ENCODE measurements at places on chromosomes 6 and 20. TPM values are rescaled to one million over a fixed set of nuclear protein-coding genes. Genes with fewer than 3 reads are reported as not detected.
A peak's percentile ranks its signal among the peaks of the same experiment; 100 is the strongest.

- no peaks in the 10 kb centered on the region for H3K27me3 ChIP-seq
- H3K36me3 ChIP-seq, result no peaks in the 10 kb centered on the region
- H3K4me1 ChIP-seq, result no peaks in the 10 kb centered on the region
- DNase-seq, result no peak
Observed at GRCh38 chr6:119065382-119065781, 13.1 kb downstream of the FAM184A start.

DNA sequence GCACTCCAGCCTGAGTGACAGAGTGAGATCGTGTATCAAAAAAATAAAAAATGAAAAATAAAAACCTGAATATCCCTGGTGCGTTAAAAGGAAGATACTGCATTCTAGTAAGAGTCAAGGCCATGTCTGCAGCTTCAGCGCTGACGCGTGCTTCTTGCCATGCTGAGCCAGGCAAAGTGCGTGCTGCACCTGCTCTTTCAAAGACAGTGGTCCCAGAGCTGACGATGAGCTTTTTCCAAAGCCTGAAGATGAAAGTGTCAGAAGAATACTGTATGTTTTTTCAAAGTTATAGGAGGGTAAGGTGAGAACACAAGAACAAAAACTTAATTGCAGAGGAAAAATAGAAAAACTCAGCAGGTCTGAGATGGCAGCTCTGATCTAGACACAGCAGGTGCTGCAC lies 115.1 kb downstream of the RNASET2 start:
- H3K4me1 ChIP-seq, result no peaks in the 10 kb centered on the region
- H3K27ac ChIP-seq, result no peak overlapping the region
- H3K27me3 ChIP-seq, result peaks cover 5% of the 10 kb centered on the region
- H3K4me3 ChIP-seq, result no peak overlapping the region
- DNase-seq, result no peak

- no peak overlapping the region for H3K4me3 ChIP-seq
- H3K36me3 ChIP-seq, result no peaks in the 10 kb centered on the region
- no peak for DNase-seq
Observed at GRCh38 chr6:47631797-47632196, 66.6 kb upstream of the ADGRF4 start.

DNA sequence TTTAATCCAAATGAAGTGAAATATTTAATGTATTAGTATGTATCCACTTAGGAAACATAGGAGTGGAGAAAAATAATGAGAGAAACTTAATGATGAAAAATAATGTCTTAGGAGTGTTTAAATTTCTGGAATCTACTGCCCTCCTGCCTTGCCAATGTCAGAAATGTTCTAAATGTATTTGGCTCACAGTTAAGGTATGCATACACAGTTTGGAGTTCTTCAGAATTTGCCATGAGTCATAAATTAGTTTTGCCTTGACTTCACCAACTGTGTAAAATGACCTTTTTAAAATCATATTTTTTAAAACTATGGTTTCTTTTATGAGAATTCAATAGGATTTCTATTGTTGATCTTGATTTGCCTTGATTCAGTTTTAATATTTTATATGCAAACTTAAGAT lies 191.7 kb upstream of the HSF2 start:
- H3K27me3 ChIP-seq, result no peaks in the 10 kb centered on the region
- H3K36me3 ChIP-seq, result no peaks in the 10 kb centered on the region
- H3K4me3 ChIP-seq, result no peak overlapping the region
- no peaks in the 10 kb centered on the region for H3K4me1 ChIP-seq

DNA sequence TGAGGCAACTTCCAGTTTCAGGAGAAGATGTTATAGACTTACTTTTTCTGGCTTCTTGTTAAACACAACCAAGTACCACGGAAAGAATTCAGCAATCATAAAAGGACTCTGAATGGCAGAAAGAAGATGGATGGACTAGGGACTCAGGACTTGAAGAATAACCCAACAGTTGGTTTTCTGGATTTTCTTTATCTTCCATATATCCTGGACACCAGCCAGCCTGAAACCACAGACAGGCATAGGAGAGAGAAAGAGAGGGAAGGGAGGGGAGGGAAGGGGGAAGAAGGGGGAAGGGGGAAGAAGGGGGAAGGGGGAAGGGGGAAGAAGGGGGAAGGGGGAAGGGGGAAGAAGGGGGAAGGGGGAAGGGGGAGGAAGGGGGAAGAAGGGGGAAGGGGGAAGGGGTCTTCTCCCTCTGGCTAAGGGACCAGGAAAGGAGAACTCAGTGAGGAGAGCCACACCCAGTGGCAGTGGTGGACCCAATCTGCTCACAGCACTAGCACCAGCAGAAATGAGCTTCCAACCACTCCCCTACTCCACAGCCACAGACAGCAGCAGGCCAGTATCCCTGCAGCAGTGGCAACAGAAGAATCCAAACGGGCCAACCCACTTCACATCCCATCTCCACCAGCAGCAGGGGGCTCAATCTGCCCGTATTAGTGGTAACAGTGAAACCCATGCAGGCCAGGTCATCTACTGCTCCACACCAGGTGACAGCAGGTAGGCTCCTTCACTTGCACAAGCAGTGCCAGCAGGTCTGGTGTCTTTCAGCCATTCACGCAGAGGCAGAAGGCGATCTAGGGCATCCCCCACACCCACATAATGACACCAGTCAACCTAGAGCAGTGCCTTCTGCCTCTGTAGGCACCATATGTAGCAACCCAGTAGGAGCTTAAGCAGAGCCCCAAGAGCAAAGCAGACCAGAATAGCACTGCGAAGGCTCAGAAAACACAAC lies 78.6 kb downstream of the TRMT6 start:
- H3K36me3 ChIP-seq, result no peaks in the 10 kb centered on the region
- H3K4me3 ChIP-seq, result no peak overlapping the region
- no peaks in the 10 kb centered on the region for H3K4me1 ChIP-seq
- no peak overlapping the region for H3K27ac ChIP-seq
- H3K27me3 ChIP-seq, result peaks cover 15% of the 10 kb centered on the region

DNA sequence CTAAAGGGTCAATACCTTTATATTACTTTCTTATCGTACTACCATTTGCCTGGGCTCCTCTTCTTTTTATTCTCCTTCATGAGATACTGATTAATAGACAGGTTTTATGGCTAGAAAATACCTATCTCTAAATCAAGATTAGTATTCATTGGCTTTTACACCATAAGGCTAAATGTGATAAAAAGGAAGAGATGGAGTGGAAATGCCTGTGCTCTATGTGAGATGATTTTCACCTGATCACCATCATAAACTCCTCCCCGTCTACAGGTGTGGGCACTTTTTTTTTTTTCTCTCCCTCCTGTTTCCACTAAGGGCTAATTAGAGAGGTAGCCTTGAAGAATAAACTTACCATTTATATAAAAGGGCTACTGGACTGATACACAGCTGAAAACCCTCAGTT lies at the start of gene GLYATL3:
GLYATL3 (plus strand) TSS at position 301 of the 400 bp plus-strand sequence. CDS start 12,068 bp downstream, outside the sequence.
- H3K4me1 ChIP-seq, result no peaks in the 10 kb centered on the region
- H3K4me3 ChIP-seq, result no peak within 1 kb of the TSS
- no peak within 1 kb of the TSS for H3K27ac ChIP-seq
- DNase-seq, result no peak
- no peaks in the 10 kb centered on the region for H3K27me3 ChIP-seq
- no peaks in the 10 kb centered on the region for H3K36me3 ChIP-seq

GRCh38 chr20:42492290-42492689 lies 697.4 kb downstream of the PTPRT start:
- H3K4me1 ChIP-seq, result no peaks in the 10 kb centered on the region
- DNase-seq, result no peak
- H3K4me3 ChIP-seq, result no peak overlapping the region
- no peaks in the 10 kb centered on the region for H3K27me3 ChIP-seq
- no peak overlapping the region for H3K27ac ChIP-seq

GRCh38 chr20:61666471-61666832 lies 399.2 kb downstream of the TAF4 start:
- no peak overlapping the region for H3K4me3 ChIP-seq
- peaks cover 35% of the 10 kb centered on the region for H3K27me3 ChIP-seq
- no peak overlapping the region for H3K27ac ChIP-seq
- H3K4me1 ChIP-seq, result no peaks in the 10 kb centered on the region

Gene ARFGEF3
- 3.8 TPM for total RNA-seq

- H3K27me3 ChIP-seq, result no peaks in the 10 kb centered on the region
- 0 out of 2 replicates have a peak, but pooled peaks cover 4% of the 10 kb centered on the region for H3K36me3 ChIP-seq
- H3K27ac ChIP-seq, result peak overlapping the region; percentile 56
- no peak for DNase-seq
Observed at GRCh38 chr6:42260972-42261371, 43.3 kb upstream of the MRPS10 start.

Gene COL21A1
- not detected for total RNA-seq

- no peak overlapping the region for H3K27ac ChIP-seq
- no peaks in the 10 kb centered on the region for H3K27me3 ChIP-seq
- H3K36me3 ChIP-seq, result no peaks in the 10 kb centered on the region
- DNase-seq, result no peak
Observed at GRCh38 chr6:33613146-33613794, 7.9 kb upstream of the ITPR3 start.

- peaks cover 42% of the 10 kb centered on the region for H3K4me1 ChIP-seq
- H3K27me3 ChIP-seq, result no peaks in the 10 kb centered on the region
- no peak for DNase-seq
- no peaks in the 10 kb centered on the region for H3K36me3 ChIP-seq
- H3K4me3 ChIP-seq, result no peak overlapping the region
Observed at GRCh38 chr6:21738180-21739094, 144.9 kb downstream of the SOX4 start.

- peak overlapping the region; percentile 70 for H3K27ac ChIP-seq
- DNase-seq, result no peak
- H3K4me3 ChIP-seq, result peak overlapping the region; percentile 95
Observed at GRCh38 chr6:32974016-32974333, 5.6 kb downstream of the BRD2 start.

- peak overlapping the region; percentile 93 for H3K27ac ChIP-seq
- H3K27me3 ChIP-seq, result no peaks in the 10 kb centered on the region
- H3K4me3 ChIP-seq, result peak overlapping the region; percentile 86
- H3K4me1 ChIP-seq, result peaks cover 16% of the 10 kb centered on the region
- peaks cover 5% of the 10 kb centered on the region for H3K36me3 ChIP-seq
Observed at GRCh38 chr6:4021854-4022695, 56.9 kb downstream of the FAM217A start.

DNA sequence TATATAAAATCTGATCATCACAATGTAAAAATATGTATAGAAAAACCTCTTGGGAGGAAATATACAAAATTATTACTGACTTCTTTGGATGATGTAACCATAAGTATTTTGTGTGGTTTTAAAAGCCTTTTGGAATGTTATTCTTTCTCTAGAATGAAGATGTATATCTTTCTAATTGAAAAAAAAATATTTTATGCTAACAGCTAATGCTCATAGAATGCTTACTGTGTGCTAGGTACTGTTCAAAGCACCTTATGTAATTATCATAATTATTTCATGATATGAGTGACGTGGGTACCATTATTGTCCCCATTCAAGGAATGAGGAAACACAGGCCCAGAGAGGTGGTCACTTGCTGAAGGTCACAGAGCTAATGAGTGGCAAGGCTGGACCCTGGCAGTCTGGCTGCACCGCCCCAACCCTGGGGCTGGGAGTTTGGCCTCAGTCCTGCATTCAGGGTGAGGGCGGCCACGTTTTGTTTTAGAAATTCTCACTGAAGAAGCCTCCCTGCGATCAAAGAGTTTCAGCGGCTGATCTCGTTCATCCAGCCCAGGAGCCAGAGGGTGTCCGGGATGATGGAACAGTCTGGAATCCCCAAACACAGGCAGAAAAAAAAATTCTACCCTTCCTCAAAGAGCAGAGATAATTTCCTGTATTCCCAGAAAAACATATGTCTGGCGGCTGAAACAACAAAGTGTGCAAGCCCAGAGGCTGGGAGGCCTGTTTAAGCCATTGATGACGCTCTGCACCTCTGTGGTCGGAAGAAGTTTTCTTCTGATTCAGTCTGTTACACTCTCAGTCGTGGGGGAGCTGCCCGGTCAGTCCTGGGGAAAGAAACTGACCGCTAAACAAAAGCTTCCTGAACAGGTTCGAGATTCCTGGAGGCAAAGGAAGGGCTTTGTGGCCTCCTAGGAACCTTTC lies 37.3 kb downstream of the TFEB start:
- H3K27me3 ChIP-seq, result no peaks in the 10 kb centered on the region
- H3K36me3 ChIP-seq, result no peaks in the 10 kb centered on the region
- no peak overlapping the region for H3K27ac ChIP-seq
- no peak overlapping the region for H3K4me3 ChIP-seq
- DNase-seq, result no peak

DNA sequence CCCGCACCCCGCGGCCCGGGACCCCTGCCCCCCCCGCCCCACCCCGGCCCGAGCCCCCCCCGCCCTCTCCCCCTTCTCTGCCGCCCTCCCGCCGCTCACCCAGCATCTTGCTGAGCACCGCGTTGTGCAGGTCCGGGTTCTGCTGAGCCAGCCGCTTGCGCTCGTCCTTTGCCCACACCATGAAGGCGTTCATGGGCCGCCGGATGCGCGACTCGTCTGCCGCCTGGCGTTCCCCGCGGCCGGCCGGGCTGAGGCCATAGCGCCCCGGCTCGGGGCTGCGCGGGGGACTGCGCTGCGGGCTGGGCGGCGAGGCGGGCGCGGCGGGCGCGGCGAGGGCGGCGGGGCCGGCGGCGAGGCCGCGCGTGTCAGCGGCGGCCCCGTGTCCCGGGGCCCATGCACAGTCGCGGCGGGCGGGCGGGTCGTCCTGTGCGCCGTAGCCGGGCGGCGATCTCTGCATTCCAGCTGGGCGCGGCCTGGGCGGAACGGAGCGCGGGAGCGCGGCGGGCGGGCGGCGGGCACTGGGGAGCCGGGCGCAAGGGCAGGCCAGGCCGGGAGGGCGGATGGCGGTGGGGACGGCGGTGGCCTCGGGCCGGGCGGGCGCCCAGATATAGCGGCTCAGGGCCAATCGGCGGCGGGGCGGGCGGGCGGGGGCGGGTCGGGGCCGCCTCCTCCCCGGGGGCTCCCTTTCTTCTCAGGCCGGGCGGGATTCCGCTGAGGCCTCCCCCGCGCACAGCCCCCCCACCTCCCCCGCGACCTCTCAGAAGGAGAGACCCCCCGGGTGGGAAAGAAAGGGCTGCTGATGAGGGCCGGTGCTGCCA lies at the start of gene SOX18:
SOX18 (minus strand) TSS at position 580 of the 818 bp plus-strand sequence; CDS start at position 457, 123 bp downstream.
- peak within 1 kb of the TSS; percentile 51 for H3K27ac ChIP-seq
- no peaks in the 10 kb centered on the region for H3K36me3 ChIP-seq
- H3K27me3 ChIP-seq, result no peaks in the 10 kb centered on the region
- no peak for DNase-seq
- peaks cover 30% of the 10 kb centered on the region for H3K4me1 ChIP-seq

DNA sequence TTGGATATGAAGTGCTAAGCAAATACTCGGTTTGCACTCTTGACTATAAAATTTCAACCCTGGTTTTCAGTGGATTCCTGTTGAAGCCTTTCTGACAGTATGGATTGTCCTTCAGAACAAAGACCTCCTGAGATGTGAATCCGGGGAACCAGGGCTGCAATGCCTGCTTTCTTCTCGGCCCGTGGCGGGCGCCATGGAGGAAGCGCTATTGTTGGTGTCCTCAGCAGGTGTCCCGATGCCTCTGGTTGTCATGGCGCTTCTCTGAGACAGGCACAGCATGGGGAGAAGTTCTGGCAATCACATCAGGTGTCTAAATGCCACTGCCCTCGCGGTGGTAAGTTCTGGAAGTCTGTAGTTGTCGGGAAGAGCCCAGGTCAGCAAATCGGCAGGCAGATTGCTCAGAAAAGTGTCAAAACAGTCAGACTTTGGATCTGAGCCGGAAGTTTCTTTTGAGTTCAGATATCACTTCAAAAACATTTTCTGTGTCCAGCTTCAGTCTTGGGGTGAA lies 188.5 kb downstream of the CDH4 start:
- no peaks in the 10 kb centered on the region for H3K4me1 ChIP-seq
- no peak overlapping the region for H3K27ac ChIP-seq
- no peak for DNase-seq
- no peaks in the 10 kb centered on the region for H3K27me3 ChIP-seq
- no peak overlapping the region for H3K4me3 ChIP-seq

Data from HCT116 (cell line).